Right cardiac atrium (tissue), 5 donors: ENCODE measurements at places on chromosomes 7 and 10.

- no peak for DNase-seq
Observed at GRCh38 chr10:91006001-91006751, 85.3 kb upstream of the ANKRD1 start.

GRCh38 chr7:79732535-79732934, 279.1 kb upstream of the MAGI2 start:
- no peak for DNase-seq

DNA sequence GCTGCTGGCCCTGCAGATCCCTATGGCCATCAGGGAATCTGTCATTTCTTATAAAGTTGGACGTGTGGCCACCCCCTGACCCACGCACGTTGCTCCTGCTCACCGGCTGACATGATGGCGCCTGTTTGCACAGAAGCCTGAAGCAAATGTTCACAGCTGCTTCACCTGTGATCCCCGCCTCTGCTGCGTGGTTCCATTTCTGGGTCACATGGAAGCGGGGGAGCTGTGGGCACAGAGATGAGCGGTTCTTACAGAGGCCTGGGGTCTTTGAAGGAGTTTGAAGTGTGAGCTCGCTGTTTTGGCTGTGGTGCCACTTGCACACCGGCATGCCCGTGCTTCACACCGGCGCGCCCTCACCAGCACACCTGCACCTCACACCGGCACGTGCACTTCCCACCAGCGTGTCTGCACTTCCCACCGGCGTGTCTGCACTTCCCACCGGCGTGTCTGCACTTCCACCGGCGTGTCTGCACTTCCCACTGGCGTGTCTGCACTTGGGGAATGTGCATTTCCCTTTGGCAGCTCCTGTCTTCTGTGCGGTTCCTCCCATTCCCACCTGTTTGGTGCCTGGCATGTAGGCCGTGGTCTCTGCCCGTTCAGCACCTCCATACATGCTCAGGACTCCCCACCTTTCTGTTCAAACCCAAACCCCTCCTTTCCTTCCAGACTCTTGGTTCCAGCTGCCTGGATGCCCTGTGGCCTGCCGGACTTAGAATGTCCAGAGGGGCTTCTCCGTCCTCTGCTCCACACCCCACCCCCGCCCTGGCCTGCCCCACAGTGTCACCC, 86.7 kb downstream of the INPP5A start:
- DNase-seq = peak; percentile 5

DNA sequence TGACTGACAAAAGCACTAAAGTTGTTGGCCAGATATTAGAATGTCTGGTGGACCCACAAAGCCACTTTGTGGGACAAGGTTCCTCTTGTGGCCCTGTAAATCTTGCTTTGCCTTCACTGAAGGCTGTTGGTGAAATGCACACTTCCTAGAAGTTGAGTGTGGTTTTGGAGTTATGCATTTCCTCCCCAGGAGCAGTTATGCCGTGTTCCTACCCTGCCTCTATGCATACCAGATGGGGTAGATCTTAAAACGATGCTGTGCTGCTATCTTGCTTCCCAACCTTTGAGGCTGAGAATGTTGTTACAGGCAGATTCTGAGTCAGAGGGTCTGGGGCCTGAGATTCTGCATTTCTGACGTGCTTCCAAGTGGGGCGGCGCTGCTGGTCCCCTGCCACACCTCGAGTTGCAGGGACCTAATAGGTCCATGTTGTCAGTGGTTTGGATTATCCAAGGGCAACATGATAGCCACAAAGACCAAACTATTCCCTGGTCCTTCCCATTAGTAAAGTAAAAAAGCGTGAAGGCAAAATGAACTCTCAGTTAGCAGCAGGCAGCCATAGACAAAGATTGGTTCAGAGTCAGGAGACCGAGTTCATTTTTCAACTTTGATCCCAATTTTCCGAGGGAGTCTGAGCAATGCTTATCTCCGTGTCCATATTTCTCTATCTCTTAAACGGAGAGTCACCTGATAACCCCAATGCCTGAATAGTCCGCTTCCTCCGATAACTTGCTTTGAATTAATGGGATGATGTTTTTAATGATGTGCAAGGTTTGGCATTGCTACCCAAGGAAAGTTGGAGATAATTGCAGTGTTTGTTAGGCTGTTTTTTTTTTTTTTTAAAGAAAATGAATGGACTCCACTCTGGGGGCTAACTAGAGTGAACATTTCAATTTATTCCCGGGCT, 55.8 kb downstream of the CDHR3 start:
- DNase-seq = no peak

DNA sequence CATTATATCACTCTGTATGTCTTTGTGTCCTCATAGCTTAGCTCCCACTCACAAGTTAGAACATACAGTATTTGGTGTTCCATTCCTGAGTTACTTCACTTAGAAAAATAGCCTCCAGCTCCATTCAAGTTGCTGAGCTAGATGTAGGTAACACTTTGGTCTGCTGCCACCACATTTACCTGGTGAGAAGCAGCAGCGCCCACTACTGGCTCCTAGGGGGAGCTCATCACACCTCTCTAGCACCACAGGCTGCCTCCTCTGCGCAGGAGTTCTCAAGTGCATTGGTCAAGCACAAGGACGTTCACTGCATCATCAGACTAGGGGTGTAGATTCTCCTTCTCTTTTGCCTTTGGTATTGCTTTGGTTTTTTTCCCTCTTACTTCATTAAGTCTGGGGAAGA, 530.9 kb upstream of the AUTS2 start:
- DNase-seq = no peak

DNA sequence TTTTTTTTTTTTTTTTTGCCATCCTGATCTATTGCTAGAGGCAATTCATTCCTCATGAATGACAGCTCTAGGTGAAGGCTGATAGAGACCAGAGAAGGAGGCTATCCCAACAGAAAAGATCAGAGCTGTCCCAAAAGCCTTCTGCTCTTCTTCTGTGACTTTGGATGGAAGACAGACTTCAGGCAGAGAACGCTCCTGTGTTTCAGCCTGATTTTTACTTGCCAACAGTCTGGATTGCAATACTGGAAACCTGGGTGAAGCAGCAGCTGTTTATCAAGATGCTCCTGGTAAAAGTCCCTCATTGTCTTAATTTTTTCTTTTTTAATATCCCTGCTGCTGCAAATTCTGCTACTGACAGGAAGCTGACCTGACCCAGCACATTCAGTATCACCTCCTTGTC, 219.5 kb downstream of the CCDC3 start:
- DNase-seq = no peak

DNA sequence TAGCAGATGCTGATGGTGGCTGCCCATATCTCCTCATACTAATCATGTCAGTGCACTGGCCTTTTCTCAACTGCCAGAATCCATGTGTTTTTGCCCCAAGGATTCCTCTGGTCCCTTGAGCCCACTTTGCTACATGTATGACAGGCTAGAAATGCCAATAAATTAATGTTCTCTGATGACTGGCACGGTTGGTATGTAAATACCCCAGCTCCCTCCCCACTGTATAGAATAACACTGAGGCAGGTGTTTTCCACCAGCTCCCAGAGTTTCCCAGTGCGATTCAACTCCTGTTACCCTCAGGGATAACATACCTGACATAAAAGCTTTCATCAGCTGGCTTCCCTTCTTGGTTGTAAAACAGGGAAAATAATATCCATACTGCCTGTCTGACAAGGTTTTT, 9.0 kb upstream of the PLEKHS1 start:
- DNase-seq = no peak

- no peak for DNase-seq
Observed at GRCh38 chr7:7720193-7720592, 1.8 kb upstream of the RPA3 start.

- DNase-seq = no peak
Observed at GRCh38 chr7:57363321-57363720, 86.7 kb upstream of the ZNF716 start.

- DNase-seq = no peak
Observed at GRCh38 chr10:123645016-123645415, 21.1 kb upstream of the GPR26 start.

GRCh38 chr7:82726038-82726800, 282.6 kb upstream of the CACNA2D1 start:
- no peak for DNase-seq

DNA sequence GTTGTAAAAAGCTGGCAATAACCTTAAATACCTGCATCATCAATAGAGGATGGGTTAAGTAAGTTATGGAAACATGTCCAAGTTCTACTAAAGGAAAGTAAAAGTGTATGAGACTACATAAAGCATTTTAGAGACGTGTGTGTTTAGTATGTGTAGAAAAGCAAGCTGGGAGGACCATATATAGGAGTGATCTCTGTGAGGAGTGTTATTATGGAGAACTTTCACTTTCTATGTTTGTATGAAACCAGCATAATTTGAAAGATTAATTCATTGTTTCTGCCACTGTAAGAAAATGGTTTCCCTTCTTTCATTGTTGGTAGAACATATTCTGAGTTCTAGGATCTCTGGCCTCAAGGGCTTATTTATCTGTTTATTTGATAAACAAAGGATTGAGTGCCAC, 19.2 kb upstream of the PDLIM1 start:
- no peak for DNase-seq

DNA sequence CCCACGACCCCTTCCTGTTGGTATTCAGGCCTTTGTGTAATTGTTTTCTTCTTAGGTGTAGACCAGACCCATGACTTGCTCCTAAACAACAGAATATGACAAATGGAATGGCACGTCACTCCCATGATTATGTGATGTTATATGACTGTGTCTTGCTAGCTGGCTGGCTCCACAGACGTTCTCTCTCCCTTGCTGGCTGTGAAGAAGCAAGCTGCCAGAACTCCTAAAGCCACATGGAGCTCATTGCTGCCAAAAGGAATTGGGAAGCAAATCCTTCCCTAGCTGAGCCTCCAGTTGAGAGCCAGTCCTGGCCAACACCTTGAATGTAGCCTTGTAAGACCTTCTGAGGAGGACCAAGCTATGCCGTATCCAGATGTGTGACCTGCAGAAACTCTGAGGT, 74.2 kb downstream of the RAB18 start:
- DNase-seq = no peak

GRCh38 chr10:112696592-112696991, 249.6 kb downstream of the VTI1A start:
- DNase-seq = no peak

GRCh38 chr10:114034923-114035645, 8.6 kb upstream of the ADRB1 start:
- DNase-seq = no peak

DNA sequence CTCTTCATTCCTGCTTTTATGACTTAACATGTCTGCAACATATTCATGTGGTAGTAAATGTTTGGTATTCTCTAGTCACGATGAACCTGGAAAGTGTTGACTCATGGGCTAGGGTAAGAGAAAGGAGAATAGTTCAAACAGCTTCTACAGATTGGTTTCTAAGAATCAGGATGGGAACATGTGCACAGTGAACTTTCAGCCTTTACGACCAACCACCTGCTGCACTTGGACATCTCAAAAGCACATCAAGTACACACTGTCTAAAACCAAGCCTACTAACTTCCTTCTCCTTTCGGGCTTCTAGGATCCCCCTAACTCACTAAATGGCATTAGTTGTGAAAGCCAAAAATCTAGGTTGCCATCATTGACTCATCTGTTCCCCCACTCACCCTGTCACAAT, 85.5 kb downstream of the CUL2 start:
- no peak for DNase-seq

- DNase-seq = peak; percentile 67
Observed at GRCh38 chr10:49053053-49053997, 62.0 kb downstream of the VSTM4 start.

DNA sequence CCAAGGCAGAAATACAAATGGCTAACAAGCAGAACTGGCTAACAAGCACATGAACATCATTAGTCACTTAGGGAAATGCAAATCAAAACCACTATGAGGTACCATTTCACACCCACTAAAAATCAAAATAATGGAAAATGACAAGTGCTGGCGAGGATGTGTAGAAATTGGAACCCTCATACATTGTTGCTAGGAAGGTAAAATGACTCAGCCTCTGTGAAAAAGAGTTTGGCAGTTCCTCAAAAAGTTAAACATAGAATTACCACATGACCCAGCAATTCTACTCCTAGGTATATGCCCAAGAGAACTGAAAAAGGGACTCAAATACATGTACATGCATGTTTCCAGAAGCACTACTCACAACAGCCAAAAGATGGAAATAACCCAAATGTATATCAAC, 52.8 kb upstream of the ANAPC16 start:
- no peak for DNase-seq

DNA sequence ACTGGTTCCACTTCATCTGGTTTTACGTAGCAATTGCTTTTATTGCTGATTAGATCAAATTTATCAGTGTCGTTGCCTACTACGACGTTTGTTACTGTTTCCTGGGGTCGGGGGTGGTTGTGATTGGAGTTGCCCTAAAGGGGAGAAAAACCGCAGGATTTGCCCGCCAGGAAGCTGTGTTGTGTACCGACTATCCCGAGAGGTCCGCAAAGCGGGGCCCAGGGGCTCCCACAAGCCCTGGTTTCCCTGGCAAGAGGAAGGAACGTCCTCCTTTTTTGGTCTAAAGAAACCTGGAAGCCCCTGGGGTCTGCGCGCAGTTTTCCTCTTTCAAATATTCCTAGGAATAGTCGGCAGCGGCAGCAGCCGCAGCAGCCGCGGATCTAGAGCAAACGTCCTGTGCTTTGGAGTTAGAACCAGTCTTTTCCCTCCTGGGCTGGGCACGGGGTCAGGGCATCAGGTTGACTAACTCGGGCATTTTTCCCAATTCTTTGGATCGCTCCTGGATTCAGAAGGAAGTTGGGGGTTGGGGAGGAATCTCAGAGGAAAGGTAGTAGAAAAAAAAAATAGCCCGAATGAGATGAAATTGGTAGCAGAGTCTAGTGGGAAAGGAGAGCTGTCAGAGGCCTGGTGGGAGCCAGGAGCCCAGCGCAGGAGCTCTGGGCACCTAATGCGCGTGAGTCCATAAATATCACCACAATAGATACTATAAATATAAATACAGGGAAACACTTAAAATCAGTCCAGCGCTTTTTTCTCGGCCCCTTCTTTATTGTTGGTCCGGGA, 4.6 kb downstream of the VAX1 start:
- DNase-seq = no peak

DNA sequence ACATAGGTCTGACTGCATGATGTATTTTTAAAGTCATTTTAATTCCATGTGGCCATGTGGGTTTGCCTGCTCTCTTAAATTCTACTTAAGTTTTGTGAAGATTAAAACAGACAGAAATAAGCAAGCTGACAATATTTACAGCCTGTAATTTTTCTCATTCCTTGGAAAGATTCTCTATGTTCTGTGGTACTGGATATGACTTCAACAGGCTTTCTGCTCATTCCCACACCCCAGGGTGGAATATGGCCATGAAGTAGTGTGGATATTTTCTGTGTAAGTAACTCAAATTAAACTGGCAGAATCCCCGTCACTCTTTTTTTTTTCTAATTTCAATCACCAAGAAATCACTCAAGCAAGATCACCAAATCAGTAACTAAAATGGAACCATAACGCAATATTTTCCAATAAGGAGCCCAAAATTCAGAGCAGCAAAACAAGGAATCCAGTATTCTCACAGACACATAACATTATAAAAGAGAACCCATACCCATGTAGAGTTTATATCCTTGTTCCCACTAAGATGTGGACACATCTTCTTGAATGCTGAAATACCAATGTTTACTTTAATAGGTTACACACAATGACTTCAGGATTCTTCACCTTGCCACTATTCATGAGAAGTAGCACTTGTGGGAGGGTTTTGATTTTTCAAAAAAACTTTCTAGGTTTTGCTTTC, 5.7 kb downstream of the HOXA5 start:
- no peak for DNase-seq
